ENCODE measurements at places on chromosomes 13 and 19.

- no peak for DNase-seq
Observed at GRCh38 chr13:95485045-95485517, 67.4 kb upstream of the CLDN10 start.

DNA sequence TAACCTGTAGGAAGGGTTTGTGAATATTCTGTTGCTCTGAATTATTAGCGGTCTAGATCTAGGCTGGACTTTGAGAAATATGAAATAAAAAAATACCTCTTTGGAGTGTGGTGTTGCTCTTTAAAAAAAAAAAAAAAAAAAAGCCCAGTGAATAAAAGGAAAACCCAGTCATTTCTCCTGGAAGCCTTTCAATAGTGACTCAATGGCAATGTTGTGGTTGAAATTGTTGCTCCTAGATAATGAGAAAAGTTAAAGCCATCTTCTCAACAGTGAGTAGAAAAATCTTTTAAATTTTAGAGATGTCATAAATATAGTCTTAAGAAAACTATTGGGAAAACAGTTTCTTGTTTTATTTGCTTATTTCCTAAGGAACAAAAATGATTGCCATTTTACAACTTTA is 135.3 kb downstream of the RFC3 start:
- DNase-seq, result peak; percentile 17

GRCh38 chr13:20263393-20264044 is 31.4 kb upstream of the GJB6 start:
- DNase-seq, result no peak

DNA sequence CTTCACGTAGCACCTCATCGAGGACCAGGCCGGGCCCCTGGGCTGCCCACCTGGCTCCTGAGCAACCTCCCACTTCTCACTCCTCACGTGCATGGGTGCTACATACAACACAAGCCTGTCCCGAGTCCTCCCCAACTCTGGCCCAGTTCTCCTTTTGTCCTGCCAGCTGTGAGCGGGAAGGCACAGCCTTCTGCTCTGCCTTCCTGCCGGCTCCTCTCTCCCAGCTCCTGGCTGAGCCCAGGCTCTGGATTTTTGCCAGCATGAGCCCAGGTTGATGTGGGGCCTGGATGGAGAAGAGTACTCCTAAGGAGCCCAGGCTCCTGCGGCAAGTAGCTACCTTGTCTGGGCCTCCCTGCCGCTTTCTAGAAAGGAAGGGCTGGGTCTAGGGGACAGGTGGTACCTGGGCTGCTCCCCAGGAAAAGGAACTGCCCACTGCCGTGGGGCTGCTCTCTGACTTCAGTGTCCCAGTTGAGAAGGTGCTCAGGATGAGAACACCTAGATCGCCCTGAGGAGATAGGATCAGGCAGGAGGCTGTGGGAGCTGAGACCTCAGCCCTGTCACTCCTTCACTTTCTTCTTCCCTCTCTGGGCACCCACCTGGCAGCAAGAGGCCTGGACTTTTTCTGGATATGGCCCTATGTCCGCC is 23.6 kb downstream of the LYL1 start:
- no peak for DNase-seq

- DNase-seq, result no peak
Observed at GRCh38 chr19:33496038-33496895, 25.3 kb downstream of the PEPD start.
